Right ventricle myocardium inferior (tissue), 1 donor: ENCODE measurements at places on chromosomes 16 and 17. TPM values are rescaled to one million over a fixed set of nuclear protein-coding genes. Genes with fewer than 3 reads are reported as not detected.

GRCh38 chr16:50747207-50747956 is 5.5 kb downstream of the CYLD start:
- no peak for DNase-seq

DNA sequence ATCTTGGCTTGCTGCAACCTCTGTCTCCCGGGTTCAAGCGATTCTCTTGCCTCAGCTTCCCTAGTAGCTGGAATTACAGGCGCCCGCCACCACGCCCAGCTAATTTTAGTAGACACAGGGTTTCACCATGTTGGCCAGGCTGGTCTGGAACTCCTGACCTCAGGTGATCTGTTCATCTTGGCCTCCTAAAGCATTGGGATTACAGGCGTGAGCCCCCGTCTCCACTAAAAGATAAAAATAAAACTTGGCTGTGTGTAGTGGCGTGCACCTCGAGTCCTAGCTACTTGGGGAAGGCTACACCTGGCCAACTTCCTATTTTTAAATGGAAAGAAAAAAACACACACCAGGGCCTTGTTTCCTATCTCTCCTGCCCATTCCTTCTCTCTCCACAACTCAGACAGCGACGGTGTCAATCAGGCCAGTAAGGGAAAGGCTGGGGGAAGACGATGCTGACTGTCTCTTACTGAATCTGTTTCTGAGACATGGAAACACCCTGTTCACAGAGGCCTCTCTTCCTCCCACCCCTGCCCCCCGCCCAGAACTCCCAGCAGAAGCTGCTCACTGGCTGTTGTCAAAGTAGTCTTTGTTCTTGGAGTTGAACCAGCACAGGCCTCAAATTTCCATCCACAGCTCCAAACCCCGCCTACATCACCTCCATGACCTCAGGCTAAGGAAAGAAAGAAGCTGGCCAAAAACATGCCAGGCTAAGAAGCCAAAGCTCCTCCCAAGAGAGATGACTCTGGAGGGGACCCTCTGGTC is 96.6 kb downstream of the NXN start:
- peak; percentile 66 for DNase-seq

GRCh38 chr16:14496047-14496770 is 133.9 kb downstream of the PARN start:
- DNase-seq, result no peak

DNA sequence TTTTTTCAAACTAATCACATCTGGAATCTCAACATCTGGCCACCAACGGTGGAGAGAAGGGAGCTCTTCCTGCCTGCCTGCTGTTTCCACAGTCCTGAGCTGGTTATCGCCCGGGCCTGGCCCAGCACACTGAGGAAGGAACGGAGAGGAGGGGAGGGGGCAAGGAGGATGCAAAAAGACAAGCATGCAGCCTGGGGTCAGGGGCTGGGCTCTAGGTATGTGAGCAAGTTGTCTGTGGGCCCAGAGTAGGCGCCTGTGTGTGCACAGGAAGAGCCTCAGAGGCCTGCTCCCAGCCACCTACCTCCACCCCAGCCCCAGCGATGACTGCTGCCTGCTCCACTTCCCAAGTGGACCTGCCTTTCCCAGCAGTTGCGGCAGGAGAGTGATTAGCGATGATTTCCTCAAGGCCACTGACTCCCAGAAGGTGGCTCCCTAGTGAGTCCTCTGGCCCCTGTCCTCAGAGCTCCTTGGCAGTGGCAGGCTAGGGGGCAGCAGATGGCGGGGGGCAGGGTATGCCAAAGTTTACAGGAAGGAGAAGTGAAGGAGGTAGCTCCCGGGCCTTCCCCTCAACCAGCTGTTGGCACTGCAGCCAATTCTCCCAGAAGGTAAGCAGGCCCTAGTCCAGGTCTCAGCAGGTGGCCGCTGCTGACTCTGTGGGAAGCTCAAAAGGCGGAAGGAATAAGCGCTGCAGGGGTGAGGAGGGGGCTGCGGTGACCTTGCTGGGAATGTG is 27.0 kb upstream of the RASD1 start:
- peak; percentile 59 for DNase-seq

DNA sequence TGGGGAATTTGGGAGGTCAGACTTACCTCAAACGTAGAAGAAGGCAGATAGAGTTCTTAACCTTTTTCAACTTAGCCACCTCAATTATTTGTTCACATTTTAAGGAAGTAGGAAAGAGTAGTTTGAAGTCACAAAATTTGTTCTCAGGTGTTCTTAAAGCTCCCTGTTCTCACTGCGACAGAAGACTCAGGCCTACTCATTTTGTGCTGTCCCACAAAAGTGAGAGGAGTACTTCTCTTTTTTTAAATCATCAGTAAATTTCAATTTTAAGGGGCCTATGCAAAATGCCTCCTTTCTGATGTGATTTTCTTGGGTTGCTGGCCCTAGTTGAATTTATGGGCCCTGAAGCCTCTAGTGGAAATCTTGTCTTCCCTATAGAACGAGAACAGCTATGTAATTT is 133.4 kb downstream of the MAP2K6 start:
- no peak for DNase-seq

DNA sequence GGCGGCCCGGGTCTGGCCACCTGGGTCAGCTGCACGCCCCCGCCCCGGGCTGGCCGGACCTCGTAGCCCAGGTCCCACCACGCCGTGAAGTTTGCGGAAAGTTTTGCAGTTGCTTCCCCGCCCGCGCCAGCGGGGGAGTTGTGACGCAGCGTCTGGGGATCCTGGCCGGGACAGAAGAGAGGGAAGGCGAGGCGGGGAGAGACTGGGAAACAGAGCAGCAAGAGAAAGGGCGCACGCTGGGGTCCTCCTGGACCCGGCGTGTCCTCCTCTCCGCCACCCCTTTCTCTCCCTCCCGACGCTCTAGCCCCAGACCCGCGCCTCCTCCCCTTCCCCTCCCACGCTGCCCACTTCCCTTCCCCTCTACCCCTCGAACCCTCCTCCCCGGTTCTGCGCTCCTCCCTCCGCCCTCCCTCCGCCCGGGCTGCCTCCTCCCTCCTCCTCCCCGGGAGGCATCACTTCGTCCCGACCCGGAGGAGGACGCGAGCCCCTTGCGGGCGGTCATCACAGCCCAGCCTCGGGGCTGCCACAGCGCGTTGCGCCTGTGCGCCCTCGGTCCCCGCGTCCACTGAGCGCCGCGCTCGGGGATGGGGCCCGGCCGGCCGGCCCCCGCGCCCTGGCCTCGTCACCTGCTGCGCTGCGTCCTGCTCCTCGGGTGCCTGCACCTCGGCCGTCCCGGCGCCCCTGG is at the start of gene MRC2:
MRC2 (plus strand) TSS at position 452 of the 685 bp plus-strand sequence; CDS start at position 585, 133 bp downstream.
- peak; percentile 83 for DNase-seq

DNA sequence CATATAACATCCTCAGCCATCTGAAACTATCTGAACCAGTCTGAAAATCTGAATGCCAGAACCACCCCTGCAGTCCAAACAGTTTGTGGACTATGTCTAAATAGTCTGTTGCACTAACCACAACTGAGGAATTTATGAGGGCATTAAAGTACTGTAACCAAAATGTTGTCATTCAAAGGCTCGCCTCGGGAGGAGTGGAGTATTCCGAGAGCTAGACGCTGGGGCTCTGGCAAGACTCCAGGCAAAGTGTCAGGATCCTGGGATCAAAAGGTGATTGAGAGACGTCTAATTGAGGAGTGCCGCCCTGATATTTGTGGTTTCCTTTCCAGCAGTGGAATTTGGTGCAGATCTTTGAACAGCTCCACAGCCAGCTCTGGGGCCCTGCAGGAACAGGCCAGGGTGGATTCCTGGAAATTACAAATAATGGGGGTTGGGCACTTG is 142.9 kb upstream of the MYOCD start:
- DNase-seq, result no peak

GRCh38 chr16:86998196-86999001 is 318.8 kb downstream of the C16orf95 start:
- DNase-seq, result no peak

DNA sequence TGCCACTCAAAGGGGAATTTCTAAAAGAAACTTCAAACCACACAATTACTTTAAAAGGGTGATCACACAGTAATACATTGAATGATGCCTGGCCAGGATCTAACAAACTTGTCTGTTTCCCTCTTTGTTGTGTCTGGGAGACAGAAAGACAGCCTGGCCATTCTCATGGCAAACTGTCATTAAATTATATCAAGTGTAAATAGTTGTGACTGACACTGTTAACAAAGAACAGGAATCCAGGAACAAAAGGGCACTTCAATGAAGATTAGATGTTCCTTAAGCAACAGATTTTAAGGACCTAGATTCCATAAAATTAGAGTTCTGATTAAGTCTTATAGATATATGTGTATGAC is 383.6 kb downstream of the KCNJ2 start:
- DNase-seq, result no peak

- no peak for DNase-seq
Measured at GRCh38 chr17:47225911-47226688, 17.0 kb downstream of the MYL4 start.

GRCh38 chr17:15513856-15514459 is 46.5 kb upstream of the CDRT4 start:
- DNase-seq, result no peak

- DNase-seq, result no peak
Measured at GRCh38 chr16:79997257-79997656, 396.7 kb upstream of the MAF start.

DNA sequence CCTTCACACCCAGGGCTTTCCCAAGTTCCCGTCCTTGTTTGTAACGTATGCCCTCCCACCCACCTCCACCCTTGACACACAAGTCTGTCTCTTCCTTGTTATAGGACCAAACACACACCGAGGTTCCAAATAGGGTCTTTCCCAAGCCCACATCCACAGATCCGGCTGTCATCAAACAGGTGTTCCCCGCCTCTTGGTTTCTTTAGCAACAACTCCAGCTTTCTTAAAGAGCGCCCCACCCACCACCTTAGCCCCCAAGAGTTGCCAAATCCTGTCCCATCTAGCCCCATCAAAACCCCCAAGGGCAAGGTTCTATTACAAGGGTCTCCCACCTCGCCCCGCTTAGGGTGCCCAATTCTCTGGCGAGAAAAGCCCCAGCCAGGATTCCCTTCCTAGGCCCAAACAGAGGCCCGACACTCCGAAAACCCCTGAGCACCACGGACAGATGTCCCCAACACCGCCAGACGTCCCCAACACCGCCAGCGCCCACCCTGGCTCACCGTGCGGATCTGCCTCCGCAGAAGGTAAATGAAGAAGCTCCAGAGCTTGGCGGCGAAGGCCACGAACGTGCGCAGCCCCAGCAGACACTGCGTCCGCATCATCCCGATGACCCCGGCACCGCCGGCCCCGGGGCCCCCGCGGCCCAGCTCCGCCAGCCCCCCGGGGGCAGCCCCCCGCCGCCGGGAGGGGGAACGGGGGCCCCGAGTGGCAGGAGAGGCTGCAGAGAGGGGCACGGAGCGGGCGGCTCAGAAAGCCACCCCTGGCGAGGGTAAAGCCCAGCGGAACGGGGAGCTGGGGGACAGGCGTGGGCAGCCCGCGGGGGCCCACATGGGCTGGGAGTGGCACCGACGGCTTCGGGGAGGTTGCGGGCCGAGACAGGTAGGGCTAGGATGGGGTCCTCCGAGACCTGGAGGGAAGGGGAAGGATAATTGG is 573 bp downstream of the CTDNEP1 start:
- DNase-seq, result no peak

- no peak for DNase-seq
Measured at GRCh38 chr16:52872731-52873130, 180.0 kb downstream of the CHD9NB start.

- DNase-seq, result no peak
Measured at GRCh38 chr16:6692874-6693273, 639.8 kb upstream of the RBFOX1 start.

DNA sequence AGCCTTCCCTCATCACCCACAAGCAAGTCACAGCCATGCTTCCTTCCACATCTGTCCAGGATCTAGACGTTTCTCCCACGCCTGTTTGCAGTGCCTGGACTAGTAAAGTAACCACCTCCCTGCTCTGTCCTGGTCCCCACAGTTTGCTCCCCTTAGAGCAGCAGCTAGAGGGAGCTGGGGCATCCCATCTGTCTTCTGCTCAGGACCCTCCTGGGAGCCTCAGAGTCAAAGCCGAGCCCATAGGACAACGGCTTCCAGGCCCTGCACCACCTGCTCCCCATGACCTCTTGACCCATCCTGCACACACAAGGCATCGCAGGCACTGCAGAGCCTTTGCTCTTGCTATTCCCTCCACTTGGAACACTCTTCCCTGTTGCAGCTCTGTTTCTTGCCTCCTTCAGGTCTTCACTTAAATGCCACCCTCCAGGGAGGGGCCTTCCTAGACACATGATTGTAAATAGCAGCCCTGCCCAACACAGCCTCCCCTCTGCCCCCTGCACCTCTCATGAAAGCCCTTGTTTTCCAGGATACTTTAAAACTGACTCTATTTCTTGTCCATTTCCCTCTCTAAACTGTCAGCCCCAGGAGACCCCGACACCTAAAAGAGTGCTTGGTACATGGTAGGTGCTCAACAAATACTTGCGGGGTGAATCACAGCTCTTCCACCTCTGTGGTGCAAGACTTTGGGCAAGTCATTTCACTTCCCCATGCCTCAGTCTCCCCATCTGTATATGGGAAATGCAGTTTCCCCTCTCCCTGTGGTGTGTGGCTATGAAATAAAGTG is 3.1 kb downstream of the NATD1 start:
- no peak for DNase-seq

GRCh38 chr16:78608305-78608776 is 508.9 kb downstream of the WWOX start:
- DNase-seq, result no peak

DNA sequence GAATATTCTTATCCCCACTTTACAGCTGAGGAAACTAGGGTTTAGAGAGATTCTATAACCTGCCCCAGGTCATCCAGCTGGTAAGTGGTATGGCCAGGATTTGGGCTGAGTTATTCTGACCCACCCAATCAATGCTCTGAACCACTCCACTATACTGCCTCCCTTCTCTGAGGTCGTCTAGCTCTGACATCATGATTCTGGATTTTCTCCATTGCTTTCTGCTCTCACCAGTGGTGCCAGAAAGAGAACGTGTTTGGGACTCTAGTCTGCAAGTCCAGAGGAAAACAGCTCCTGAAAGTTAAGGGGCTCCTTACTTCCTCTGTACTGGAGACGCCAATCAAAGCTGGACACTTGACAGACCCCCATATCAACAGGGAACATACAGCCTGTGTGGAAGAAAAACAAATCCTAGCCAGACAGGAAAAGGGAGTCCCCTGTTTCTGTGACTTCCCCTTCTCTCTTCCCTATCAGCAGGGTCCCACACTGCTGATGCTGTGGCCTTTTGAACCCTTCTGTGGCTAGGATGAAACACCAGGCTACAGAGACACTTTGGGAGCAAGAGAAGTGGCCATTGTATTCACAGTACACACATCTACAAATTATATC is 6.0 kb upstream of the EZH1 start:
- DNase-seq, result no peak

DNA sequence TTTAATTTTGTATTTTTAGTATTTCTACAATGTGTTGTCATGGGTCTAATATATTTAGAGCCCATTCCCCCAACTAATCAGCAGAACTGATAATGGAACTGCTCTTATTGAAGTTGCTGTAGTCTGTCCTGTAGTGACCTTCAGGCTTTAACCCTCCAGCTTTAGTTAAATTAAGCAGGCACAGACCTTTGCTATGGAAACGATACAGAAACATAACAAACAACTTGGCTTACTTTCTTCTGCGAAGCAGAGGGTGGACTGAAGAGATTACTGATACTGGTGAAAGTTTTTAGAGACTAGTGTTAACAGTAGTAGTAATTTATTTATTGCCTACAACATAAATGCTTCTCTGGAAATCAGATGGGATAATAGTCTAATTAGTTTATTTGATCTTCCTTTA is 61.4 kb downstream of the NFATC3 start:
- DNase-seq, result no peak

Gene CACNG5
- total RNA-seq, result not detected

Gene KRT17
- not detected for total RNA-seq

Gene MYO1D
- total RNA-seq, result 4.7 TPM

Gene USP36
- 18.4 TPM for total RNA-seq

Gene TENT4B
- 7.8 TPM for total RNA-seq

Gene TRPV3
- total RNA-seq, result 0.84 TPM

Gene WFDC1
- 1.5 TPM for total RNA-seq

Gene ARHGDIG
- total RNA-seq, result 9.3 TPM

Gene OTOP3
- total RNA-seq, result not detected

Gene C16orf46
- 0.62 TPM for total RNA-seq

Gene FMNL1
- total RNA-seq, result 13.7 TPM
